ENCODE measurements at places on chromosomes 2 and 18. TPM values are rescaled to one million over a fixed set of nuclear protein-coding genes. Genes with fewer than 3 reads are reported as not detected.

Gene SLC23A3
- 0.02 TPM for total RNA-seq

Gene CFC1B
- total RNA-seq = not detected

Gene MAP3K19
- not detected for total RNA-seq

Gene KLHL14
- total RNA-seq = not detected

Gene BMPR2
- total RNA-seq = 14.6 TPM

GRCh38 chr2:190911813-190912212, 31.2 kb downstream of the GLS start:
- no peak for DNase-seq

DNA sequence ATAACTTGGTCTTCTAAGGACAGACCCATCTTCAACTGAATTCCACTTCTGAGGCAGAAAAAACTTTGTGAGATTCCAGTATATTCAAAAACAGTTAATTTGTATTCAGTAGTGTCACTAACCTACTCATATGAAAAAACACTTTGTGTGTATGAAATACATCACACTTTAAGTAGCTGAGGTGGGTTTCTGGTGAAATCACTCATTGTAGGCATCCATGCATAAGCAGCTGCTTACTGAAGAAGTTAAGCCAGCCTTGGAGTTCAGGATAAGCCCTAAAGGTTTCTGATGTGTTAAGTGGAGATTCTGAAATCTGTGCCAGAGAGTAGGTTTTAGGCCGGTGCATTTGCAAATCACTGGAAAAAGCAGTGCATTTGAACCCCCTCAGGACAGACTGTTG, 128.2 kb downstream of the BCL2 start:
- DNase-seq = no peak

GRCh38 chr2:223019390-223019930, 32.5 kb upstream of the KCNE4 start:
- DNase-seq = no peak

DNA sequence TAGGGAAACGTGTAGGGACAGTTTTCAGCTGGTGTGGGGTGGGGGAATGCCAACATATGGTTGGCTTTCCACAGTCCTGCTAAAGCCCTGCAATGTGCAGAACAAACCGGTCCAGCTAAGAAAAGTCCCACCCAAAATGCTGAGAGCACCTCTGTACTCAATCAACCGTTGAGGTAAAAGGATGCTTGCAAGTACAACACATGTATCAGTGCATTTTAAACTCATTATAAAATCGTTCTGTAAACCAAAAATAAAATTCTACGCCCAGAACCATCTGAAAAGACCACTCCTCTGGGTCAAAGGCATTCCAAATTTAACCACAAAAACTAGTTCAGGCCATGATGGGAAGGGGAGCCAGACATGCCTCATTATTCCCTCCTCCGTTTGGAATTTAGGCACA, 2.0 kb upstream of the TYMS start:
- DNase-seq = no peak

DNA sequence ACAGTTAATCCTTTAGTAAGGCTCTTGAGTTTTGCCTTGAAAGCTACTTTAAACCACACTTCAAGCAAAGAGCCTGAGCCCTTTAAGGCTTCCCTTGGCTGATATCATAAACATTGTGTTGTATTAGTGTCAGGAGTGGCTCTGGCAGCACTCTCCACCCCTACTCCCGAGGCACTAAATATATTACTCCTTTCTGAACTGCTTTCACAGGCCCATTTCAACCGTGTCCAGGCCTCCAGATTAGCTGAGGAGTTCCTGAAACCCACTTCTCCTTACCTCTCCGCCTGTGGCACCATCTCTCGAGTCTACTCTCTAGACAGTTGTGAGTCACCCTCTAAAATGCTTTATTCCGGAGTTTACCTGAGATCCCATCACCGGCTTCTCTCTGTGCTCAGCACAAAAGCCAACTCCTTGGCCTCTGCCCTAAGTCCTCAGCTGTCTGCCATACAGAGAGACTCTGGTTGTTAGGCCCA, 14.4 kb upstream of the STON1 start:
- DNase-seq = no peak

DNA sequence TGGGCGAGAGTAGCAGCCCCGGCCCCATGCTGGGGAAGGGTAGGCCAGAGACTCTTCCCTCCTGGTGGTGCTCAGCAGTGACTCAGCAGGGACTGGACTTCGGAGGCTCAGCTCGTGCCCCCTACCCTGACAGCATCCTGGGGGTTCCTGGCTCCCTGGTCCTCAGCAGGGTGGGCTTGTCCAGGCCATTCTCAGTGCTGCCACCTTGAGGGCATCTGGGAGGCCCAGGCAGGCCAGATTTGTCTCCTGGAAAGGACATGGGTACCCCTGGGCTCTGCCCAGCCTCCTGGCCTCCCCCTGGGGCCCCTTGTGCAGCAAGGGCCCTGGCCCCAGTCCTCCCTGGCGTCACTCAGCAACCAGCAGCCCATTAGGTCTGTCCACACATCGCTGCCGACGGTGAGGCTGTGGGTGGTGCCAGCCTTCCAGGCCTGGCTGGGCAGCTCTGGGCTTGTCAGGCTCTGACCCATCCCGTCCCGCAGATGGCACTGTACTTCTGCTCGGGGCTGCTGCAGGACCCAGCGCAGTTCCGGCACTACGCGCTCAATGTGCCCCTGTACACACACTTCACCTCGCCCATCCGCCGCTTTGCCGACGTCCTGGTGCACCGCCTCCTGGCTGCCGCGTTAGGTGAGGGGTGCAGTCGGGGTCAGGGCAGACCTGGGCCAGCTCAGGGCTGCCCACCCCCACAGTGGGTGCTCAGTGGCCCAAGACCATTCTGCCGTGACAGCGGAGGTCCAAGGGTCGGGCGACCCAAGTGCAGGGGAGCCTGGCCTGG, 45.0 kb upstream of the ALPP start:
- no peak for DNase-seq

GRCh38 chr2:231480781-231481180, 16.5 kb upstream of the NCL start:
- DNase-seq = no peak

DNA sequence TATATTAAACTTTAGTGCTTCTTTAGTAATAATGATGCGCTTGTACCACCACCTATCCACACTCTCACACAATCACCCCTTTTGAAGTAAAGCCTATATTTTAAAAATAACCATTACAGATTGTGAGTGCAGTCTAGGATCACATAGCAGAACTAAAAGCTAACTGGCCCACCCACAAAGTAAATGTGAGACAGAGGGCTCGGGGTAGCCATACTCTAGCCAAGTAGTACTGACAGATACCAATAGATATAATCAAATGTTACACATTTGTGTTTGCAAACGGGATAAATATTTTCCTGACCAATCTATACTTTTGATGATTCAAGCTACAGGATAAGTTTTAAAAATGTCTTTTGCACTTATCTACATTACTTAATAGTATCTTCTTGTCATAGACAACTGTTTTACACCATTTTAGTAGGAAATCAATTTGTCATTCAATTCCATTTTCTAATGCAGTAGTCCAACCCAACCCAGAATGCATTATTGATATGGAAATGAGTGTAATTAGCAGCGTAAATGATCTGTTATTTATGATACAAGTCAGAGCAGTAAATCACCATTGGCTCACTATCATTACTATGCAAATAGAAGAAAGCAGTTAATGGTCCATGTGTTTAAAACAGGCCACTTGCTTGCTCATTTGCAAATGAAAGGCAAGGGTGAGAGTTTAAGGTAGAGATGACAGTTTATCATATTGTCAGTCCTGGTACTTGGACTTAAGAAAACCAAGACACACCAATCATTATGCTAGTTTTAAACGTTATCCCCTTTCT, 111.8 kb downstream of the ERBB4 start:
- no peak for DNase-seq

DNA sequence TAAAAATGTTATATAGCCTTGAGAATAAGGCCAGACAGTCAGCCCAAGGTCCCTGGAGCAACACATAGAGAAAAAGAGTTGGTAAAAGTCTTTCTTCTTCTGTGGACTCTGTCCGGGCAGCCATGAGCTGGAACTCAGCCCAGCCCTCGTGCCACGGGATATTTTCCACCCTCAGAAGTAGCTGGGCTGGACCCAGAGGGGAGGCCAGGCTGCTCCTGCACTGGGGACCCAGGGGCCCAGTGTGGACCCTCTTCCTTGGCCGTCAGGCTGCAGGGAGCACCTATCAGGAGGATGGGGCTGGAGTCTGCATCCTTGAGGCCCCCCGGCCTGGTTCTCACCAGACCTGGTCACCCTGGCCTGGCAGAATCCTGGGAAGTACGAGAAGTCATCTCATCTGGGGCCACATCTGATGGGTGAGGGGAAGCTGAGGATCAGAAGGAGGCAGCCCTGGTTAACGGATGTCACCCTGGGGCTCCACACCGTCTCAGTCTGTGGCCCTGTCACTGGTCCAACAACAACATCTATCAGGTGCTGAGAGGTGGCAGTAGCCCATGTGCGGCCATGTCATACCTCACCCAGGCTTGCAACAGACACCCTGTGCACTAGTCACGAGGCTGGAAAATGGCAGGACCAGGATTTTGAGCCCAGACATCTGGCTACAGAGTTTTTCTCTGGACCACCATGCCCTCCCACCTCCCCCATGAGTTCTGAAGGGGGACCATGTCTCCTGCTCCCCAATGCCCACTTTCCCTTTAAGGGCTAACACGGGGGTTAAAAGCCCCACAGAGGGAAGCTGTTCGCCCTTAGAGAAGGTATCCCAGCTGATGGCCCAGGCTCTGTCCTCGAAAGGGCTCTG, 33.0 kb downstream of the SDC1 start:
- no peak for DNase-seq

- DNase-seq = no peak
These were observed 5.2 kb downstream of the TMEM18 start for GRCh38 chr2:671787-672605.

- no peak for DNase-seq
These were observed 177.1 kb downstream of the PTGR3 start for GRCh38 chr18:75031717-75032317.

DNA sequence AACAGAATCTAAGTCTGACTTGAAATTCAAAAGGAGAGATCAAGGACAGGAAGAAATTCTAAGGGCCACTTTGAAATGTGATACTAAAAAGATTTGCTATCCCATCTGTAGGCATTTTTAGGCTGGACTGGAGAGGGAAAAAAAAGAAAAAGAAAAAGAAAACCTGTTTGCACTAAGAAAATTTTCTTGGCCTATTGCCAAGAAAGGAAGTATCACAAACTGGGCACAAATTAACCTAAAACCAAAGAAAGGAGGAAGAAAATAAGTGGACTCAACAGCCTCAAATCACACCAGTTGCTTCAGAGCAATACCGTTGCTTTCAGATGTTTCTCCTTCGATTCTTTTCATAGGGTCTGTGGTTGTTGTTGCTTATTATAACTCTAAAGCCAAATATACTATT, 287.9 kb upstream of the VRK2 start:
- no peak for DNase-seq

DNA sequence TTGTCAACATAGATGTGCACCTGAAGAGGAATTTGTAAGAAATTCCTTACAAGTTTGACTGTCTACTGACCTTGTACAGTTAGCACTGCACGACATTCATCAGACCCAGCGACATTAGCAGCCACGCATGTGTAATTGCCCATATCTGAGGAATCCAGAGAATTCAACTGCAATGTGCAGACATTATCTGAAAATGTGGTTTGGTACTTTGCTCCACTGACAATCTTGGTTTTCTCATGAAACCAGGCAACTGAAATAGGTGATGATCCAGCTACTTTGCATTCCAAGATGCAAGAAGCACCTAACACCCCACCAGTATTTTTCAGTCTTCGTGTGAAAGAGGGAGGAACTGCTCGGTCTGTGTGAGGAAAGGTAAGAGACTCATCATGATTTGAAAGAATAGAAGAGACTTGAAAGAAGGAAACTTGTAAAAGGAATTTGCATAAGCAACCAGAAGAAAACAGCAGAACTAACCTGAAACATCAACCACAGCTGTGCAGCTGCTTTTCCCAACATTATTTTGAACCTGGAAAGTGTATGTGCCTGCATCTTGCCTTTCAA, 83.4 kb downstream of the TTN start:
- DNase-seq = no peak

GRCh38 chr18:49728542-49728941, 84.8 kb downstream of the ACAA2 start:
- peak; percentile 76 for DNase-seq

Measured in M059J (cell line).